ENCODE measurements at places on chromosomes 13 and 19. TPM values are rescaled to one million over a fixed set of nuclear protein-coding genes. Genes with fewer than 3 reads are reported as not detected.

ANGPTL8 gene
- not detected for total RNA-seq

ZNF554 gene
- total RNA-seq = 6.1 TPM

PTH2 gene
- not detected for total RNA-seq

CACNG7 gene
- total RNA-seq = not detected

ZNF568 gene
- 9.8 TPM for total RNA-seq

SERPINE3 gene
- 0.31 TPM for total RNA-seq

SLC8A2 gene
- 2.7 TPM for total RNA-seq

PROZ gene
- total RNA-seq = not detected

WDFY2 gene
- total RNA-seq = 17.2 TPM

CASP14 gene
- total RNA-seq = 0.34 TPM

All from ureter (tissue), 1 donor.